ENCODE measurements at places on chromosomes 2 and 18. TPM values are rescaled to one million over a fixed set of nuclear protein-coding genes. Genes with fewer than 3 reads are reported as not detected.

GRCh38 chr2:139201516-139201915 lies 421.3 kb upstream of the NXPH2 start:
- H3K27me3 ChIP-seq, result no peaks in the 10 kb centered on the region
- no peak overlapping the region for H3K4me3 ChIP-seq
- H3K27ac ChIP-seq, result no peak overlapping the region
- no peak for DNase-seq
- H3K36me3 ChIP-seq, result no peaks in the 10 kb centered on the region
- H3K4me1 ChIP-seq, result no peaks in the 10 kb centered on the region

DNA sequence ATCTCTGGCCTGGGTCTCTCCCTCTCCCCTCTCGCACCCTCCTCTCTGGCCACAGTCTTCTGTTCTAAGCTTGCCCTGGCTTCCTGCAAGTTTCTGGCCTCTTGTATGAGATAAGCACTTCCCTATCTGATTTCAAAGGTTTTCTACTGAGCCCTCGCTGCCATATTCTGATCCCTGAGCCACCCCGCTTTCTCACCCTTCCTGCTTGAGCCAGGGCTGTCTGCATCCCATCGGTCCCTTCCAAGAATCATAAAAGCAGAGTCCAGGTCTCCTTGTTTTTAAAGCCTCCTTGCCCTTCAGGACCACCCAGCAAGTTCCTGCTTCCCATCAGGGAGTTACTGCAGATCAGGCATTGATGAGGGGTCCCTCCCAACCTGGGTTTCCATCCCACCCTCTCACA lies 110.2 kb downstream of the PRKCE start:
- no peak overlapping the region for H3K4me3 ChIP-seq
- DNase-seq, result no peak
- H3K27me3 ChIP-seq, result no peaks in the 10 kb centered on the region
- H3K4me1 ChIP-seq, result peaks cover 12% of the 10 kb centered on the region

GRCh38 chr18:37566479-37567060 lies 972 bp upstream of the CELF4 start:
- no peak for DNase-seq
- peak overlapping the region; percentile 58 for H3K4me3 ChIP-seq
- H3K27me3 ChIP-seq, result peaks cover 57% of the 10 kb centered on the region
- H3K27ac ChIP-seq, result no peak overlapping the region
- H3K36me3 ChIP-seq, result no peaks in the 10 kb centered on the region
- H3K4me1 ChIP-seq, result no peaks in the 10 kb centered on the region

The PPP3R1 gene
- total RNA-seq, result 29.7 TPM

The EGR4 gene
- not detected for total RNA-seq

- no peak overlapping the region for H3K4me3 ChIP-seq
- peaks cover 24% of the 10 kb centered on the region for H3K4me1 ChIP-seq
- no peak overlapping the region for H3K27ac ChIP-seq
- no peak for DNase-seq
- H3K36me3 ChIP-seq, result no peaks in the 10 kb centered on the region
Measured at GRCh38 chr2:54855434-54855833, 132.0 kb downstream of the EML6 start.

DNA sequence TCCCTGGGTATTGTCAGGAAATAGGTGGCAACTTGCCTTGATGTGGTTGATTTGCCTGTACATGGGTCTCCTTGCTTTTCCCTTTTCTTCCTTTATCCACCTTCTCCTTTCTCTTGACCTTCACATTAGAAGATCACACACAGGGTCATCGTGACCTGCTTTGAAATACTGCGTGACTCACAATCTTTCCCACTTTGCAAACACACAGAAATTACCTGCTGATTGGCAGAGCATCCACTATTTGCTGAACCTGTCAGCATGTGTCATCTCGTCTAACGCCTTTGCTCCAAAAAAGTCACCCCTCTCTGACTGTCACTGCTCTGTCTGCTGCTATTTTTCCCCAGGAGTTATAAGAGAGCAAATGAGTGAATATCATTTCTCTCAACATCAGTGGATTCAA lies 60.8 kb downstream of the MYO3B start:
- no peak overlapping the region for H3K27ac ChIP-seq
- H3K36me3 ChIP-seq, result no peaks in the 10 kb centered on the region
- no peaks in the 10 kb centered on the region for H3K4me1 ChIP-seq
- H3K27me3 ChIP-seq, result peaks cover 20% of the 10 kb centered on the region
- no peak for DNase-seq

DNA sequence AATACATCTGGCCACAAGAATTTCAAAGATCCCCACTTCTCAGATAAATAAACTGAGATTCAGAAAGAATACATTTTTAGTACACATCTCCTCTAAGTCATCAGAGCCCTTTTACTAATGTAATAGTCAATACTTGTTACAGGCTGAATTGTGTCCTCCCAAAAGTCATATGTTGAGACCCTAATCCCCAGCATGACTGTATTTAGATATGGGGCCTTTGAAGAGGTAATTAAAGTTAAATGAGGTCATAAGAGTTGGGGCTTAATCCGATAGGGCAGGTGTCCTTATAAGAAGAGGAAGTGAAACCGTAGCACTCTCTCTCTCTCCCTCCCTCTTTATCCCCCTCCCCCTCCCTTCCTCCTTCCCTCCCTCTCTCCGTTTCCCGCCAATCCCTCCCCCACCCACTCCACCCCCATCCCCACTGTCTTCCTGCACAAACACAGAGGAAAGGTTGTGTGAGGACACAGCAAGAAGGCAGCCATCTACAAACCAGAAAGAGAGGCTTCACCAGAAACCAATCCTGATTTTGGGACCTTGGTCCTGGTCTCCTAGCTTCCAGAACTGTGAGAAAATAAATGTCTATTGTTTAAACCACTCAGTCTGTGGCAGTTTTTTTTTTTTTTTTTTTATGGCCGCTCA lies 66.6 kb upstream of the ZNF397 start:
- no peaks in the 10 kb centered on the region for H3K4me1 ChIP-seq
- no peak overlapping the region for H3K4me3 ChIP-seq
- H3K27me3 ChIP-seq, result peaks cover 5% of the 10 kb centered on the region
- H3K27ac ChIP-seq, result no peak overlapping the region
- H3K36me3 ChIP-seq, result no peaks in the 10 kb centered on the region

The MYO5B gene
- 0.36 TPM for total RNA-seq

The GPR35 gene
- total RNA-seq, result 1.5 TPM

The KCNJ3 gene
- total RNA-seq, result not detected

DNA sequence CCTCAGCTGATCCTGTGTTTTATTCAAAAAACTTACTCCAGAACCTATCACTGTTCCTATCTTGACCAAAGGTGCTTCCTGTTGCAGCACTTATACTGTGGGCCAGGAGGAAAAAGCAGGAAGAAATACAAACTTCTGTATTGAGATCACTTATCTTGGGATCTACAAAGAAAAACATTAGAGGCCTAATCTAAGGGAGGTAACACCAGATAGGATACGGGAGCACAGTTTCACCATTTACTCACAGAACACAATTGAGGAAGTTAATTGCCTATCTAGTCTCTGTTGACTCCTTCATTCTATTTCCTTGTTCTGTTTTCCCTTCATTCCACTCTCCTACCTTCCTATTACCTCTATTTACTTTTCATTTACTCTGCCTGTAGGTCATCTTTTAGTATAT lies 287.2 kb upstream of the LINC00305 start:
- H3K36me3 ChIP-seq, result no peaks in the 10 kb centered on the region
- DNase-seq, result no peak
- no peaks in the 10 kb centered on the region for H3K4me1 ChIP-seq

The TGOLN2 gene
- total RNA-seq, result 124 TPM

The ITGA4 gene
- 9.0 TPM for total RNA-seq

- no peaks in the 10 kb centered on the region for H3K27me3 ChIP-seq
- peak overlapping the region; percentile 88 for H3K27ac ChIP-seq
Measured at GRCh38 chr2:43223521-43224001, 2.8 kb downstream of the ZFP36L2 start.

- H3K4me1 ChIP-seq, result no peaks in the 10 kb centered on the region
- H3K36me3 ChIP-seq, result no peaks in the 10 kb centered on the region
- no peak overlapping the region for H3K4me3 ChIP-seq
- H3K27me3 ChIP-seq, result no peaks in the 10 kb centered on the region
- no peak for DNase-seq
Measured at GRCh38 chr2:201441409-201441808, 9.8 kb downstream of the TRAK2 start.

DNA sequence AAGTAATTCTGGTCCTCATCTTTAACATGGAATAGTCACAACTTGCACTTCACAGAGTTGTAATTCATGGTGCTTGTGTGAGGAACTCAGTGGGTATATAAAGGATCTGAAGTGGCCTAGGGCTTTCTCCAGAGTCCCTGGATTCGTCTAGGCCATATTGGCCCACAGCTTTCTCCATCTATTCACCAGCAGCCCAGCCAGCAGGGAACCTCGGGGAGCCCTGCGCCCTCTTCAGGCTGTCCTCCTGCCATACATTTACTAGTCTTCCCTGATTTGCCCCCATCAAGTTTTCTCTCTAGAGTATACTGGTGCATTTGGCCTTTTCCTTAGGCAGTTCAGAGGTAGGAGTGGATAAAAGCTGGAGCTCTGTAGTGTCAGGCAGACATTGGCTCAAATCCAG lies 278.3 kb downstream of the MYCN start:
- no peaks in the 10 kb centered on the region for H3K27me3 ChIP-seq
- no peak overlapping the region for H3K4me3 ChIP-seq

DNA sequence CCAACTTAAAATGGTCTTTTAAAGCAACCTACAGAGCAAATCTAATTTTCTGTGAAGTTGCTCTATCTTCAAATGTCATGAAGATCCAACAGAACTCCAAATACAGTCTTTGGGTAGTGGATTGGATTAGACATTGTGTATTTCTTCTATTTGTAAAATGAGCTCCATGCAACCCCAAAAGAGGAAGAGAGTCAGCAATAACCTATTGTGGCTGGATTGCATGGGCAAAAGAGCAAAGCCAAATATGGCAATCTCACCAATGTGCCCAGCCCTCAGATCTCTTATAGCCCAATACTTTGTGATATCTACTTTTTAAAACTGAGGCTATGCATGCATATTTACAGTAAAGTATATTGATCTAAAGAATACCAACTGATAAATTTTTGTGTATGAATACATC lies 146.3 kb downstream of the TXNL1 start:
- no peaks in the 10 kb centered on the region for H3K4me1 ChIP-seq
- peaks cover 4% of the 10 kb centered on the region for H3K27me3 ChIP-seq
- no peak overlapping the region for H3K4me3 ChIP-seq
- no peak overlapping the region for H3K27ac ChIP-seq

DNA sequence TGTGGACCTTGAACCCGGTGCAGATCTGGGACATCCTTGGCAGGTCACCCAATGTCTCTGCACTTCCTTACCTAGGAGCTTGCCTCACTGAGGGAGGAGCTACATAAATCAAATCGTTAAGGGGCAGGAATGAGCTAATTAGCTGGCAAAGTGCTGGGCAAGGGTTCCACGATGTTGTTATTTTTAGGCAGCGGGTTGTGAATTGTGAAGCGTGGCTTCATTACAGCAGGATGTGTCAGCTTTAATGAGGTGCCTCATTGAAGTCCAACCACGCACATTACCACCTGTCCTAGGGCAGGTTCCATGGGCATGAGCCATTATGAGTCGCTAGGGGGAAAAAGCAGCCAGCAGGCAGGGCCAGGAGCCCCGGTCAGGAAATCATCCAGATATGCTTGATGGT lies 127.0 kb upstream of the AGAP1 start:
- no peak overlapping the region for H3K4me3 ChIP-seq
- H3K36me3 ChIP-seq, result no peaks in the 10 kb centered on the region
- peaks cover 33% of the 10 kb centered on the region for H3K27me3 ChIP-seq
- no peak for DNase-seq

The PSMA8 gene
- total RNA-seq, result not detected

GRCh38 chr2:219570194-219570923 lies 980 bp downstream of the OBSL1 start:
- H3K36me3 ChIP-seq, result peaks cover 10% of the 10 kb centered on the region
- no peak overlapping the region for H3K27ac ChIP-seq
- no peaks in the 10 kb centered on the region for H3K4me1 ChIP-seq
- H3K27me3 ChIP-seq, result peaks cover 4% of the 10 kb centered on the region
- peak; percentile 97 for DNase-seq

DNA sequence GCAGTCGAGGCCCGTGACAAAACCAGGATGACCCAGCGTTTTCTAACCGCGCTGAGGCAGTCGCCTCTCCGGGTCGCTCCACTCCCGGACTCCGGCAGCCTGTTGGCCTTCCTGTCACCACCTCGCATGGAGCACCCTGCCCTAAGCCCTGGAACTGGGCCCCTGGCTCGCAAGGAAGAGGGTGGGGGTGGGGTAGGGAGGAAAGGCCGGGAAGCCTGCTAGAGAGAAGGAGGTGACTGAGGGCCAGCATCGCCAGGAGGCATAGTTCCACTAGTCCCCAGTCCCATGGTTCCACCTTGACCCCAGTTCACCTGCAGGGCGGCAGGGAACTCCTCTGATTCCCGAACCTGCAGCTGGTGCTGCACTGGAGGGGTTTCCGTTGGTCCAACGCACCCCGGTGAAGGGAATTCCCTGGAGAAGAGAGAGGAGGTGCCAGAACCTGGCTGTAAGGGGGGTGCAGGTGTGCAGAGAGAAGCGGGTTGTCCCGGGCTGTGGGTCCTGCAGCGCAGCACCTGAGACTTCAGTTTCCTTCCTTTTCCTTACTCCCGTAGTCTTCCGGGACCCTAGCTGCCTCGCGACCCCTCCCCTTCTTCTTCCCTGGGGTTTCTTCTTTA lies 11.8 kb upstream of the EN1 start:
- no peak overlapping the region for H3K4me3 ChIP-seq
- H3K27me3 ChIP-seq, result peaks cover 55% of the 10 kb centered on the region

The TANC1 gene
- total RNA-seq, result 34.7 TPM

The DGUOK gene
- total RNA-seq, result 40.7 TPM

DNA sequence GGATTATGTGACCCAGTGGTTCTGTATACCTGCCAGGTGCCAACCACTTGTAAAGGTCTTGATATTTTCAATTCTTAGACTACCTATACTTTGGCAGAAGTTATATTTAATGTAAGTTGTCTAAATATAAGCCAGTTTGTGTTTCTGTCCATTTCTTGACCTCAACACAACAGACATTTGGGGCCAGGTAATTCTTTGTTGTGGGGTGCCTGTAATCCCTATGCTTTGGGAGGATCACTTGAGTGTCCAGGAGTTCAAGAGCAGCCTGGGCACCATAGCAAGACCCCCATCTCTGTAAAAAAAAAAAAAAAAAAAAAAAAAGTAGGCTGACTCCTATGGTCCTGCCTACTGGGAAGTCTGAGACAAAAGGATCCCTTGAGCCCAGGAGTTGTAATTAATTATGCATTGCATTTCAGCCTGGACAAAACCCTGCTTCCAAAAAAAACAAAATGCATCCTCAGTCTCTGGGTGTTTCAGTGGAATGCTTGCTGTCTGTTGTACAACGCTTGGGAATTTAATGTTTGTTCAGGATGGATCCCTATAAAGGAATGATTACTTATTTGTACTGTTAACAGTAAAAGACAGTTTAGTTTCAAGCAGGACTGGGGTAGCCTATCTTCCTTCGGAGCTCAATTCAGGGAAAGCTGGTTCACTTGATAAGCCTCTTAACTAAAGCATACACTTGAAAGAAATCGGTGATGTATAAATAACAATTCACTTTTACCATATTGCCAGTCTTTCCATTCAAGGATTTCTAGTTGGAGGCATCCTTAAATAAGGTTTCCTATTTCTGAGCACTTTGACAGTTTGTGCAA lies 3.4 kb downstream of the RPS27A start:
- H3K4me3 ChIP-seq, result no peak overlapping the region
- H3K27ac ChIP-seq, result no peak overlapping the region
- H3K27me3 ChIP-seq, result no peaks in the 10 kb centered on the region
- DNase-seq, result no peak

The GALM gene
- total RNA-seq, result 54.2 TPM

Measured in osteoblast (primary cell).